ENCODE measurements at places on chromosomes 12 and 14. TPM values are rescaled to one million over a fixed set of nuclear protein-coding genes. Genes with fewer than 3 reads are reported as not detected.

The ZNF268 gene
- total RNA-seq = 22.3 TPM

The PTPN6 gene
- total RNA-seq = 0.22 TPM

The GPR84 gene
- total RNA-seq = not detected

The CEBPE gene
- total RNA-seq = not detected

The ANO2 gene
- total RNA-seq = not detected

The DAO gene
- total RNA-seq = not detected

The ASIC1 gene
- total RNA-seq = 0.72 TPM

The BICD1 gene
- total RNA-seq = 12.5 TPM

The CELA1 gene
- total RNA-seq = not detected

The SOAT2 gene
- total RNA-seq = not detected

The GPX2 gene
- not detected for total RNA-seq

The AKAP6 gene
- 4.7 TPM for total RNA-seq

The KRT80 gene
- 0.22 TPM for total RNA-seq

The KERA gene
- total RNA-seq = not detected

The TAS2R8 gene
- not detected for total RNA-seq

The RNASE3 gene
- not detected for total RNA-seq

The TMEM132C gene
- not detected for total RNA-seq

The EMP1 gene
- 219 TPM for total RNA-seq

The MYH7 gene
- total RNA-seq = not detected

The TEX52 gene
- not detected for total RNA-seq

The PRH2 gene
- not detected for total RNA-seq

The NDUFA9 gene
- 43.5 TPM for total RNA-seq

The WNT1 gene
- not detected for total RNA-seq

The PTMS gene
- total RNA-seq = 113 TPM

The TRIM9 gene
- total RNA-seq = not detected

The WBP11 gene
- total RNA-seq = 24.2 TPM

The KSR2 gene
- total RNA-seq = not detected

The SERPINA6 gene
- total RNA-seq = not detected

The SLCO1A2 gene
- total RNA-seq = 0.29 TPM

The RFX4 gene
- not detected for total RNA-seq

The FGF23 gene
- not detected for total RNA-seq
